ENCODE measurements at places on chromosomes 7 and 10.

DNA sequence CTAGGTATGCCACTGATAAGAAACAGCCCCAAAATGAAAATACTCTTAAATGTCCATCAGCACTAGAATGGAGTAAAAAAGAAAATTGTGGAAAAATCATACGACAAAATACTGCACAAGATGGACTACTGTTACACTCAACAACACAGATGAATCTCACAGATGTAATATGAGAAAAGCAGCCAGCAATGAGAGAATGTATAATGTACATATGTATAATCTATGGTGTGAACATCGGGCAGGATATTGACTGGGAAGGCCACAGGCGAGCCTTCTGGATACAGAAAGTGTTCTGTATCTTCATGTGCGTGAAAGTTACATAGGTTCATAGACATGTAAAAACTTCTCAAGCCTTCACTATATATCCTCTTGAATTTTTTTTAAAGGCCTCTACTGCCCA lies 212.6 kb downstream of the PARD3 start:
- no peak for DNase-seq

- DNase-seq = no peak
These were observed 34.1 kb upstream of the OCM2 start for GRCh38 chr7:98024075-98024474.

- no peak for DNase-seq
These were observed 55.7 kb upstream of the HABP2 start for GRCh38 chr10:113497198-113497597.

GRCh38 chr7:86747698-86748097 lies 104.0 kb downstream of the GRM3 start:
- DNase-seq = no peak

DNA sequence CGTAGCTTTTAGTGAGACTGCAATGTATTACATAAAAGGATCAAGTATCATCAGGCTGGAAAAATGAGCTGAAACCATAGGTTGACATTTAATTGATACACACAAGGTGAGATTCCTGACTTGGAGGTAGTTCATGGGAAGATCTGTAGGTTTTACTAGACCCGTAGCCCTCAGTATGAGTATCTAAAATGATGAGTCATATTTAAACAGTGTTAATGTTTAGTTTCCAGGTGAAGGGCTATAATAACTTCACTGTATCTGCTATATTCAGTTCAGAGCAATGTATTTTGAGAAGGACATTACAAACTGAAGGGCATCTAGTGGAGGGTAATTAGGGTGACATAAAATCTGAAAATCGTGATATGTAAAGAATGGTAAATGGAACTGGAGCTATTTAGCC lies 35.0 kb downstream of the ENTPD1 start:
- DNase-seq = no peak

- DNase-seq = no peak
These were observed 1091.4 kb downstream of the CNTNAP2 start for GRCh38 chr7:147207988-147208387.

GRCh38 chr10:71473671-71474599 lies 77.2 kb downstream of the CDH23 start:
- DNase-seq = no peak

- DNase-seq = no peak
These were observed 969.9 kb downstream of the KCNMA1 start for GRCh38 chr10:76667408-76668370.

DNA sequence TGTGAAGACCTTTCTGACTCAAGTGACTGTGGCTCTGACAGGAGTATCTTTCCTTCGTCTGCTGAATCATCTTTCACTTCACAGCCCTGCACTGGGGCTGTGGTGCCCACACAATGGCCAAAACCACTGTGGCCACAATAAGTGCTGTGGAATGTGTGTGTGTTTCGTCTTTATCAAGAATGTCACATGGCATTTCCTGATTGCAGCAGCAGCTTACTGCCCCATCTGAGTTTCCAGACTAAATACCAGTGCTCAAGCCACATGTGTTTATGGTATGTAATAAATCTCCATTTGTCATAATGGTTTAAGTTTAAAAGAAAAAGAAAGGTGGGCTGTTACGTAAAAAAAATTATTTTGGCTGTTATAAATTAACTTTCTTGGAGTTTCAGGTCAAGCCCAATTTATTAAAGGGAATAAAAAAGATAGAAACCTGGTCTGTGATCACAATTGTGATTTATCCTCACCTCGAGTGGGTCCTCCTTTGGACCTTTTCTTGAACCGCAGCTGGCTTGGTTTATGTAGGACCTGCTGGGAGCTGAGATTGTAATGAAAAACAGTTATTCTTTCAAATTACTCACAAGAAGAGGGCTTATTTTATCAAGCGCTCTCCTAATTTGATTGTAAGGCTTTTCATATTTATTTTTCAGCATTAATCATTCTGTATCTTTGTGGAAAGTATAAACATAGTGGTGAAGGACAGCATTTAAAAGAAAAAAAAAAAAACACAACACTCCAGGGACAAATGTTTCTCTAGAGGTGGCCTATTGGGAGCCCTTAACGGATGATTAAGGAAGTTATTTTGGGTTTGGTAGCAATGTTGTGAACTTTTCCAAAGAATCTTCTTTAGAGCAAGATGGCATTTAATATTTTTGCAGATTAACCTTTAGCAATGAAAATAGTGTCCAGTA lies 116.2 kb downstream of the LRMDA start:
- no peak for DNase-seq

GRCh38 chr10:130141878-130142277 lies 5.7 kb downstream of the GLRX3 start:
- no peak for DNase-seq

DNA sequence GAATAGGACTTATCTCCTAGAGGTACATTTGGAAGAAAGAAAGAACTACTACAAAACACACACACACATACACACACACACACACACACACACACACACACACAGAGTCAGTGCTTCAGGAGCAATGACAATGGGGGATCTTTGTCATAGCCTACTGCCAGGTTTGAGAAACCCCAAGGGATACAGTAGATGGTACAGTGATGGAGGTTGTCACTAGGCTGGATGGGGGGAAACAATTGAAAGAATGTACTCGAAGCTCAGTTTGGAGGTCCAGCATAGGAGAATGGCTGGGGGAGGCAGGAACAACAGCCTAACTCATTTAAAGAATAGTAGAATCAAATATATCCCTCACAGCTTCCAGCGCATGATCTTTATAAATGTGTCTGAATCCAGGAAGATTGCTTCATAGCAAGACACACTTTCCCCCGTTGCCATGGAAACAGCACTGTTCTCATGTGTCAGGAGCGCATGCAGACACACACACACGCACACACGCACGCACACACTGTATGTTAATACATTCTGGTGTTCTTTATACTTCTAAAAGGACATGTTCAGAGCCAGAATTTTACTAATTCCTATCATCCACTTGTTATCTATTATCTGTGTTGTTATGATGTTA lies 32.6 kb upstream of the ZNRF2 start:
- DNase-seq = no peak

DNA sequence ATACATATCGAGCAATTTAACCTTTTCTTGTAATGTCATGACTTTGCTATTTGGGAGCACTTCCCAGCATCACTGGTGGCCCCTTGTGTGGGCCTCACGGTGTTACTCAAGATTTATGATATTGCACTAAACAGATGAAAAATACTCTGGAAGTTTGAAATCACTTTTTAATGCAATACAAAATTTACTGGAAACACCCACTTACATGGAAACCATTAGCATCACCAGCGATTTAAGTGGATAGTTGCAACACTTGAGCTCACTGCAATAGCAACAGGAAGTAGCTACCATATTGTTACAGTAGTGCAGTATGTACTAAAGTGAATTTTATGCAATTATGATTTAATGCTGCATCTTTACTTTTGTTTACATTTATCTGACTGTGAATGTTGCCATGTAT lies 184.4 kb downstream of the MDFIC start:
- DNase-seq = no peak

DNA sequence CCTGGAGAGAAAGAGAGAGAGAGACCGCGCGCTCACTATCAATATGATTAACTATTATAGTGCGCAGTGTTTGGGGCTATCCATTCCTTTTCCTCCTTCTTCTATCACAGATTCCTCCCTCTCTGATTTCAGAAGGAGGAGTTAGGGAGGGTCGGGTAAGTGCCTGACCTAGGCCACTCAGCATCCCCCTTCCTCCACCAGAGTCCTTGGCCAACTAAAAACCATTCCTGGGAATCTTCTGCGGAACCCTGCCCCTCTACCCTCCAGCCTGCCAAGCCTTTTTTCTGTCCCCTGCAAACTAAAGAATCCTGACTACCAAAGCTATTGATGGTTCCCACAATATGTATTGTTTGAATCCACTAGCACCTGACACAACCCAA lies 256.2 kb upstream of the NFE2L3 start:
- no peak for DNase-seq

Measured in activated T-helper 1 cell treated with anti-CD3 and anti-CD28 coated beads, Interleukin-2, amount 50 U/mL, for 16 hours (primary cell).